A673 (cell line): ENCODE measurements at places on chromosomes 13 and 19.

GRCh38 chr19:5369962-5370367, 29.4 kb upstream of the PTPRS start:
- peak; percentile 61 for DNase-seq

- DNase-seq, result no peak
These were observed 15.2 kb downstream of the NDFIP2 start for GRCh38 chr13:79496188-79496587.

DNA sequence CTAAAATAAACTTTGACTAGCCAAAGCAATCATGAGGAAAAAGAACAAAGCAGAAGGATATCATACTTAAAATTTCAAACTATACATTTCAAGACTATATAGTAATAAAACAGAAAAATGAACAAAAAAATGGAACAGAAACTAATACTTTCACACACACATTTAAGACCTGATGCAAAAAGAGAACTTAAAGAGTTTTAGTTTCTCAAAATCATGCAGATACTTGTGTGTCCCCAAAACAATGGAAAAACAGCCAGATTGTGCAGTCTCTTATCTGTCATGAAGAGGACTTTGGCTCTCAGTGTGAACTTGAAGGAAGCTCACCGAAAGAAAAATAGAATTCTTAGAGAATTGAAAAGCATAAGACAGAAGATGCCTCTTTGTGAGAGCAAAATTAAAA, 16.1 kb downstream of the ZNF506 start:
- no peak for DNase-seq

DNA sequence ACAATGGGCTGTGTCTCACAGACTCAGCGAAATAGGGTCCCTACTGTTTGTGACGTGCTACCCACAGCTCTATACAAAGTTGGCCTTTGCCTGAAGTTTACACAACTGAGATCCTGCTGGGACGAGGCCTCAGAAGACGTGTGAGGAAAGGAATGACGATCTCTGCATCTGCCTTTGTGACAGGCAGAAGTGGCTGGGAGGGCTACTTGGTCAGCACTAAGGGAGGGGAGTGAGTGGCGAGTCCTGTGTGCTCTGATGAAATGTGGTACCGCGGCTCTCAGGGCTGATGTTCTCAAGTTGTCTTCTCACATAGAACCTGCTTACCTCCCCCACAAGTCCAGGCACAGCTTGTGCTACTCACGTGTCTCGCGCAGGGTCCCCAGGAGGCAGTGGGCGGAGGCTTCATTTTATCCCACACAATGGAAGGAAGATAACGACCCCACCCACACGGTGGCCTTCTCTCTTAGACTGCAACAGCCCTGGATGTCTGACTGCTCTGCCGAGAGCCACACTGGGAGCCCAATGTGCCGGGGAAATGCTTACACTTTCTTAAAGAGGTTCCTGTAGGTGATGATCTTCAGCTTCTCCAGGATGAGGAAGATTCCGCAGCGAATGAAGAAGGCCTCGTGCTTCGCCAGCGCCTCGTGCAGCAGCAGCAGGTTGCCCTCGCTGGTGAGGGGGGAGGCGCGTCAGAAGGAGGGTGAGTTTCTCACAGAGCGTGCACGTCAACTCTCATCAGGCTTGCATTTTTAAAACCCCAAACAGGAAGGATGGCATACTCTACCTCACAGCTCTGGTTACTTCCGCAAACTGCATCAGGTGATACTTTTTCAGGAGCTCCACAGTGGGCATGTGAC, 21.2 kb downstream of the PROZ start:
- no peak for DNase-seq

DNA sequence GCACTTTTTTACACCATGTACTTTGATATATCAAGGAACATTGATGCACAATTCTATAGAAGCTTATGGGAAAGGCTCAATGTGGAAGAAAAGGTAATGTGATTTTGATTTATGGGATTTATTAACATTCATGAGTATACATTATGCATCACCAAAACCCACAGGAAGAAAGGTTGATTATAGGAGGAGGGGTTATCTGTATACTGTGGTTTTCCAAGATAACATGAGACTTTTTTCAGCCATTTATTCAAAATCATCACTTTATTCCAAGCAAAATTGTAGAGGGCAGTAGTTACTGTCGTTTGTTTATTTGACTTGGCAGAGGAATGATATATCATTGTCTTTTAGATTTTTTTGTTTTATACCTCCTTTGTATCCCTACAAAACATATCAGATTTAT, 54.9 kb downstream of the WDFY2 start:
- DNase-seq, result peak; percentile 54

DNA sequence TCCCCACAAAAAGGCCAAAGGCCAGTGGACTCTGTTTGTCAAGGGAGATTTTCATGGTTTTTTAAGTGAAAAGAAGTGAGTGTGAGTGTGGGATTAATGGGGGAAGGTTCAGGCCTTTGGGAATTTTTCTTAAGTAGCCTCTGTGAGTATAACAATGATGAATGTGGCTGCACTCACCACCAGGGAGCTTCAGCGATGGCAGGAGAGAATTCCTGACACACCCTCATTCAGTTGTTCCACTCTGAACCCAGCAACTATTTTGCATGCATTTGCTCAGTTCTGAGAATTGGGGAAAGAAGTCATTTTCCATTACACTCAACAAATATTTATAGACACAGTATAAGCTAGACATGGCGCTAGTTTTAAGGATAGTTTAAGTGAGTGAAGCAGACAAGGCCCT, 117.9 kb downstream of the CCNA1 start:
- no peak for DNase-seq

- no peak for DNase-seq
These were observed 12.7 kb downstream of the LAIR1 start for GRCh38 chr19:54352041-54352440.

DNA sequence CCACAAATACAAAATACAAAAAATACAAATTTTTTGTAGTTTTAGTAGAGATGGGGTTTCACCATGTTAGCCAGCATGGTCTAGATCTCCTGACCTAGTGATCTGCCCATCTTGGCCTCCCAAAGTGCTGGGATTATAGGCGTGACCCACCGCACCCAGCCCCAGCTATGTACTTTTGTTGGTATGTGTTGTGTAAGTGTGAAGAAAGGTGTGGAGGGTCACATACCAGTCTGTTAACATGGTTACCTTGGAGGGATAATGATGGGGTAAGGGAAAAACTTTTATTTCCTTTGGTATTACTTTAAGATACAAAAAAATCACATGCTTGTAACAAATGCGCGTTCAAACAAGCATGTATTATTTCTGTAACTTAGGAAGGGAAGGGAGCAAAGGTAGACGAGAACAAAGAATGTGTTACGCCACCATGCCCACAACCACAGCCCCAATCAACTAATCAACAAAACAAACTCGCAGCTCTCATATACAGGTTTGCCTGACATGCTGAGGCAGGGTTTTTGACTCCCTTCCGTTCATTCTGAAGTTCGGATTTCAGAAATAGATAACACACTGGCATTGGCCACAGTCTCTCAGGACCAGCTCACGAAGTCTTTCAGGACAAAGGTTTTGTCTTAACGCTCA, 13.5 kb upstream of the VWA8 start:
- DNase-seq, result no peak

- no peak for DNase-seq
These were observed 21.0 kb upstream of the ATP12A start for GRCh38 chr13:24659239-24659638.

DNA sequence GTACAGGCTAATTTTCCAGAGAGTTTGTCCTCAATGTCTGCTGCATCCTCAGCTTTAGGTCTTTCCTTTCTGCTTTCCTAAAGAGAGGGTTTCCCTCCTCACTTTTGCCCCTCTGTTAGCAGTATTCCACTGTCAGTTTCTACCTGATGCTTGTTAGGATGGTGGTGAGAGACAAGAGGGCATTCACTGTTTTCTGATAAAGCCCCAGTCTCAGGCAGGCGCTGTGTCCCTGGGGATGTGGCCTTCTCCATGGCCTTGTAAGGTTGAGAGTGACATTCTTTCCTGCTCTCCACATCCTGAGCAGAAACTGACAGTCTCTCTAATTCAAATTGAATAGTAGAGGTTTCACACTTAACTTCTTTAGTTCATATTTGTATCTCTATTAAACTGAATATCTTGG, 14.9 kb downstream of the C13orf42 start:
- DNase-seq, result no peak

DNA sequence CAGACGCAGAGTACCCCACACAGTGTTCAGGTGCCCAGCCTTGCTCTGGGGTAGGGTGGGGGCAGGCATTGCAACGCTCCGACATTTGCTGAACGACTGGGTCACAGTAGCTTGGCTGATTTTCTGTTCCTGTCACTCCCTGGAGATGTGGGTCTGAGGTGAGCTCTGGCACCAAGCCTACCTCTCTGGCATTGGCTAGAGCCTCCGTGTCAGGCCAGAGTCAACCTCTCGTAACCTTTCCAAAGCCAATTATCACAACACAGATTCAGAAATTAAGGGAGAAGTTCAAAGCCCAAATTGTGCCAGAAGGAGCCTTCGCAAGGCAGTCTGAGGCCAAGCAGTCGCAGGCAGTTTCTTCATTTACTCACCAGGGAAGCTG, 117.2 kb downstream of the IRS2 start:
- no peak for DNase-seq

GRCh38 chr13:53126841-53127245, 98.2 kb downstream of the OLFM4 start:
- DNase-seq, result no peak
